Mucosa of descending colon (tissue), 3 donors: ENCODE measurements at places on chromosomes 5 and 9.

DNA sequence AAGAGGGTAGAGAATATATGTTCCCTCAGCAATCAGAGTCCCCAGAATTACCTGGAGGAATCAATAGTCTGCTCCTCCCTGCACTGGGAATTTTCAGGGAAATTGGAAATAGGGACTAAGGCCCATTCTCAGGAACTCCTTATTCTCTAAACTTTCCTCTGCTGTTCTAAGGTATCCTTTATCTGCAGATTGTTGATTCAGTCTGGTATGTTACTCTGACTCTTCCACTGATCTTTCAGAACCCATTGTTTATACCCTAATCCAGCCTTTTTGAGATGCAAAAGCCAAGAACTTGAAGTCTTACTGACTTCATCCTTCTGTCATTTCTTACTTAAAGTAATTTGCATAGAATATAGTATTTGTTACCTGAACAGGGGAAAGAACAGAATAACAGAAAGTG lies 143.5 kb upstream of the PPP1R2B start:
- DNase-seq: no peak

DNA sequence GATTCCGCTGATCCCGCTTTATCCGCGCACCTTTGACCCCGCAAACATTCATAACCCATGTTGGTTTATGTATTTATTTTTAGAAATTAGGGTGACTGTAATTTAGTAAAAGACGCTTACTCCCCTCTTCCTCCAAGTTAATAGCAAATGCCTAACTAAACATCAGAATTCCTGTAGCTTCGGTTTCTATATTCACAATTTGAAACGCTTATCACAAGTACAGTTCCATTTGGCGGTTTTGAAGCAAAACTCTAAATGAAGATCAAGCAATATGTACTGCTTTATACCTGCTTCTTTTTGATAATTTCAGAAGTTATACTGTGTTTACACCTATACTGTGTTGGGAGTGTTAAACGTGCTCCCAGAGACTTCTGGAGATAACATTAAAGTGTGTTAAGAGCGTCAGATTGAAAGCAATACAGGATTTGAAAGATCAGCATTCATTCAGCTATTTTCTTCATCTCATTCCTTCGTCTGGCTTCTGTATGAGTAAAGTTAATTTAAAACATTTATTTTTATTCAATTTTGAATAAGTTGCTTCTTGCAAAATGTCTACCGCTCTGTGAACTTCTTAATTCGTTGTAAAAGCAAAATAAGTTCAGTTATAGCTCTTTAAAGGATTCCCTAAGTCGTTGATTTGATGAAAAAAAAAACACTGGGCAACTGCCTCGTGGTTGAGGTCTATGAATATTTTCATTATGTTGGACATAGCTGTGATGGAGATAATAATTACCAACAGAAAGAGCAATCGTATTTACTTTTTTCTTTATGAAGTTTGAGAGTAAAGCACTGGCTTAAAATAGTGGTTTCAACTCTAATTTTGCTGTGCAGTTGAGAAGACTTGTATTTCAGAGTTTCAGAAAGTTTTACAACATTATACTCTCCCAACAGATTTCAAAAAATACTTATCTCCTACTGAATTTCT lies 2.5 kb downstream of the PRDM6 start:
- no peak for DNase-seq

- DNase-seq: peak; percentile 77
Measured at GRCh38 chr9:119556129-119556875, 187.1 kb upstream of the BRINP1 start.

DNA sequence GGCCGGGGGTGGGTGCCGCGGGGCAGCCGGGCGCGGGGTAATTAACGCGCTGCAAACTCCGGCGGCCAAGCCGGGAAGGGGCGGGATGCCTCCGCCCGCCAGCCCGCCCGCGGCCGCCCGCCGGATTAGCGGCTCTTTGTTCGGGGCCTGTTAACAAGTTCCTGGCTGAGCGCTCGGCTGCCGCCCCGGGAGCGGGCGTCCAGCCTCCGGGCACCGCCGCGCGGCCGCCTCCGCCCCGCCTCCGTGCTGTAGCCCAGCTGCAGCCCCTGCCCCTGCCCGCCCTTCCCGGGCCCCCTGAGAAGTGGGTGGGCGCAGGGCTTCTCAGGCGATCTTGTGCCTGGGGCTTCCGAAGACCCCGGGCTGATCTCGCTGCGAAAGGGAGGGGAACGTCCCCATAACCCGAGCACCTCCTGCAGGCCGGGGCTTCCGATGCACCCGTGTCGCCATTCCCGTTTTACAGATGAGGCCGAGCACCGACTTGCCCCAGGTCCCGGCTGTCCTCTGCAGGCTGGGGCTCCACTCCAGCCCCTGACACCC lies 7.5 kb downstream of the UNC5A start:
- DNase-seq: no peak

- DNase-seq: no peak
Measured at GRCh38 chr9:72043576-72043975, 16.8 kb downstream of the C9orf57 start.

DNA sequence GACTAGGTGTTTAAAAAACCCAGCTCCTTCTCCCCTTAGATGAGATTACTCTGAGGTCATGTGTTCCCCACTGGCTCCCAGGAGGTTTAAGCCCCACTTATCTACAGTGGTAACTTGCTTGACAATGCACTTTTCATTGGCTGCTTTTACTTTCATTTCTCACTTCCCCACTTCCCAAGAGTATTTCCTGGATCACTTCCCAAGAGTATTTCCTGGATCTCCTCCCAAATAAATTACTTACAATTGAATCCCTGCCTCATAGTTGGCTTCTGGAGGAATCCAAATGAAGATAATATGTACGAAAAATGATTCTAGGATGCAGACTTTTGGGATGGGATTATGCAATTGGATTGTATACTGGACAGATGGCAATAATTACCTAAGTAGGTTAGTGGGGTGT lies 47.1 kb upstream of the CHSY3 start:
- no peak for DNase-seq

- DNase-seq: no peak
Measured at GRCh38 chr9:19618816-19619215, 170.0 kb downstream of the SLC24A2 start.

DNA sequence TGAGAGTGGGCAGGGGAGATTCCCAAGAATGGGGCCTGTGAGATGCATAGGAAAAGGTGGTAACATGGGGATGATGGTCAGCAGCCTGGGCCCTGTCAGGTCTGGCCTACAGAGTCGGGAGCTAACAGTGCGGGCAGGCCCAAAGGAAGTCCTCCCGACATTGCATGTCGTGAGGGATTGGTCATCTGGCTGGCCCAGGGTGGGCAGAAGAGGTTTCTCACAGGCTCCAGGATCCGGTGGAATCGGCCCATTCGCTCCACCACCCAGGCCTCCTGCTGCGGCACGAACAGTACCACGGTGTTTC lies 514 bp downstream of the STOML2 start:
- no peak for DNase-seq

DNA sequence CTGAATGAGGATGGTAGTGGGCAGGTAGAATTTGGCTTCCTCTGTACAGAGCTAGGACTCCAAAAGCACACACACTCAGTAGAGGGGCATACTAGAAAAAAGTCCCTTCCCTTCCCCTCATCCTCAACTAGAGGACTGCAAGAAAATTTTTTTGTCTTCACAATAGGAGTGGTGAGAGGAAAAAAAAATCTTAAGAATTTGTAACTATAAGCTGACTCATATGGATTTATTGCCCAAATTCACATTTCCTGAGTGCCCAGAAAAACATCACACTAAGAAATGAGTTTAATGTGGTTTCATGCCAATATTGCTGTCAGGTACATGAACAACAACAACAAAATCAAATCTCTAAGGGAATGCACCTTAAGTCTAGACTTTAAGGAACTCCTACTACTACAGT lies 43.7 kb downstream of the RANBP6 start:
- no peak for DNase-seq

DNA sequence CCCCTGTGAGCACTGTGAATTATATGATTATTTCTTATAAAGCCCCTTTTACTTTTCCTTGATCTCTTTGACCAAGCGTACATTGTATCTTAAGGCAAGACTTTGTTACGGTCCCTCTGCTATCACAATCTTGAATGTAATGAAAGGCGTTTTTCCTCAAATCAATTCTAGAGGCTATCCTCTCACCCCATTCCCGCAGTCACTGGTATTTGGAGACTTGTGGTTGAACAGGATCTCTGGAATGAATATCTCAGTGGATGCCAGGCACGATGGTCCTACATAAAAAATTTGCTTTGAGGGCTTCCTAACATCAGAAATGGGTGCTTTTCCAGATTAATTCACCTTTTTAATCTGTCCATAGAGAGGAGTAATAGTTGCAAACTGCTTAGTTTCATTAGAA lies 151.4 kb upstream of the PAPPA start:
- DNase-seq: no peak

DNA sequence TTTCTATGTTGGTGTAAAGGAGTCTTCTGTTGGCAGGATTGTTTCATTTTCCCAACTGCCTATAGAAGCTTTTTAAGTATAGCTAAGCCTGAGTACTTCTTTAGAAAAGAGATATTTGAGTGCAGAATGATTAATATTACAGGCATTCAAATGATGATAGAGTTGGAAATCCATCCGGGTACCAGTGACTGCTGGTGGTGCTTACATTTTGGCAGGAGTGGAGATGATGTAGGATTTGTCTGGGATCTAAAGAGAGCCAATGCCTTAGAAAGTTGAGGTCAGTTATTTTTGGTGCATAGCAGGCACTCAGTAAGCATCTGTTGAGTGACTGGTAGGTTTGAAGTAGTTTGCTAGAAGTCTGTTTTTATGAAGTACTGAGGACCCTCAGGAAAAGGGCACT lies 433.5 kb downstream of the DMAC1 start:
- no peak for DNase-seq

- DNase-seq: no peak
Measured at GRCh38 chr9:19568946-19569345, 160.1 kb downstream of the ACER2 start.

DNA sequence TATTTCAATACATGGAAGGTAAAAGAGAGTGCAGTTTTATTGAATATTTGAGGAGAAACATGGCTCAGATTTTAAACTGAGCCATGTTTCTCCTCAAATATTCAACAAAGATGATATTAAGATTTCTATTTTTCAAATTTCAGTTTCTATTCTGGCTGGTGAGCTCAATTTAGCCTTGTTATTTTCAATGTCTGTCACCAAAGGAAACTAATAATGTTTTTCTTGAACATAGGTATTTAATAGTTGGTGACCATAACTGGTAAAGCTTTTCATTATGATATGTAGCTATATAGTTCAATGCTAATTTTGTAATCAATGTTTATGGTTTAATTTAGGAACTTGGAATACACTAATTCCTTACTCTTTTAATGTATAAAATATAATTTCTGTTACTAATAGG lies 177.4 kb downstream of the FER start:
- DNase-seq: no peak

DNA sequence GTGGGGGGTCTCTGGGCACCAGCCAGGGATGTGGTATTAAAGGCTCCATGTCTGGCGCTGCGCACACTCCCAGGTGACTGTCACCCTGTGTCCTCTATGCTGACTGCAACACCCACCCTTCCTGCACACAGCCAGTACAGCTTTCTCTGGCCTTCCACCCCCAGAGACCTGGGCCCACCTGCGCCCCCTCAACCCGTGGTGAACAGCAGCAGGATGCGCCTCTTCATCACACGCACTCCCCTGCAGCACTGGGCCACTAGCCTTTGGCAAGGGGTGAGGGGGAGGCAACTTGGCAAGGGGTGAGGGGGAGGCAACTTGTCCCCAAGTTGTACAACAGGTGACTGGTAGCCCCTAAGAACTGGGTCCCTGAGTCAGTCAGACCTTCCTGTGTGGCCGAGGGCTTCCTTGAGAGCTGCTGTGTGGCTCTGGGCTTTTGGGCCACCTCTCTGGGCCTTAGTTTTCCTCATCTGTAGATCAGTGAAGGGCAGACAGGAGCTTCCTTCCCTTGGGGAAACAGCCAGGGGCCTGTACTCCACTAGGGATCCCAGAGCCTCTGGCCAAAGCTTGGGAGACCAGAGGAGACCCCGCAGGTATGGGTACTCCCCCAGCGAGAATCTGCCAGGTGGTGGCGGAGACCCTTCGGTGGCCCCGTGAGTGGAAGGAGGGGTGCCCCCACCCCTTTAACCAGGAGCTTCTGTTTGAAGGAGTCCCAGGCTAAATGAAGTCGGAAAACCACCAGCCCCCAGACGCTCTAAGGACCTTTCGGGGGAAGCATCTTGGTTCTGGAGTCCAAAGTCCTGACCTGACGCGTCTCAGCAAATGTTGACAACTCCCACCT lies 4.5 kb downstream of the CRAT start:
- no peak for DNase-seq

DNA sequence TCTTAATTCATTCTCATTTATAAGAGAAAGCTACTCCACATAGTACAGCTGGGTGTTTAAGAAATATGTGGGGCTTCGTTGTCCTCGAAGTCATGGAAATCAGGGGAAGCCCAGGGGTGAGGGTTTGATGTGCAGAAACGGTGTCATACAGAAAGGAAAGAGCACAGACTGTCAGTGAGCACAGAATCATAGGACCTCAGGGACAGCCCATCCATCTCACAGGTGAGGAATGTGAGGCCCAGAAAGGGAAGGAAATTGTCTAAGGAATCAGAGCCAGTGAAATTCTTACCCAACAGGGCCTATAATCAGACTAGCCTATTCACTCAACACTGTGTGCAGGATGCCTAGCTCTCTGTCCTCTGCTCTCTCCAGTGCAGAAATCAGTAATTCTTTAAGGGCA lies 535.6 kb downstream of the SPOCK1 start:
- no peak for DNase-seq

GRCh38 chr5:38515646-38516045 lies 40.8 kb downstream of the LIFR start:
- no peak for DNase-seq

DNA sequence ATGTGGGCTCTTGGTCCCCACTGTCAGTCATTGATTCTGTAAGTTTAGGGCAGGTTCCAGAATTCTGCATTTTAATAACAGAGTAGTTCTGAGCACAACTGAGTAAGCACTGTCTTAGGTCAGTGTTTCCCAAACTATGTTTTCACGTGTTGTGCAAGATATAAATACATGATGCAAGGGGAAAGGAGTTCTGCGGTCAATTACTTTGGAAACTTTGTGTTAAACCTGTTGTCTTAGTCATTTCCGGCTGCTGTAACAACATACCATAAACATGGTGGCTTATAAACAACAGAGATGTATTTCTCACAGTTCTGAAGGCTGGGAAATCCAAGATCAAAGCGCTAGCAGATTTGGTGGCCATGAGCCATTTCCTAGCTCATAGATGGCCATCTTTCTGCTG lies 69.8 kb downstream of the EQTN start:
- no peak for DNase-seq

DNA sequence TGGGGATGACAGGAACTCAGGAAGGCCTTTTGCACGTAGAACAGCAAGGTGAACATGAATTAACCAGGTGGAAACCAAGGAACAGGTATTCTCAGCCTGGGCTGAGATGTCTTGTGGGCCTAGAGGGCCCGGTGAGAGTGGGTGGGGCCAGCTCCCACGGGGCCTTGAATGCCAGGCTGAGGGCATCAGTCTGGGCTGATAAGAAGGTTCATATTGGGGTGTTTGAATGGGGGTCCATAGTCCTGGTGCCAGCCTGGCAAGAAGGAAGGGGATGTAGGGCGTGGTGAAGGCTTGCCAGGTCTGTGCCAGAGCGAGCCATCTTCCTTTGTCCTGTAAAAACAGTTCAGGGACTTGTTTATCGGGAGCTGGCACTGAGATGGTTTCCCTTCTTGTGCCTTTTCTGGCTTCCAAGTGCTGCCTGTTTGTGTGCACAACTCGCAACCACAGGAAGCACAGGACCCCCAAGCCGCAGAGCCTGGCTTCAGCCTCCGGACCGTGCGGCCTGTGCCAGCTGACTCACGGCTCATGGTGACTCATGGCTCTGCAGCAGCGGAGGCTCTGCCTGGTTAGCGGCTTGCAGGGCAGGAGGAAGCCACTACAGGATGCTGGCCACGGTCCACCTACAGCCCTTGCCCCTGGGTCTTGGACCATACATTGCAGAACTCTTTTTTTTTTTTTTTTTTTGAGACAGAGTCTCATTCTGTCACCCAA lies 2.4 kb downstream of the CARD19 start:
- DNase-seq: peak; percentile 93
